Adipose tissue (tissue), 3 donors: ENCODE measurements at places on chromosomes 5 and 9. TPM values are rescaled to one million over a fixed set of nuclear protein-coding genes. Genes with fewer than 3 reads are reported as not detected.

The SPINK5 gene
- 1.2 TPM for polyA plus RNA-seq

The PCDHGA9 gene
- polyA plus RNA-seq: 0.89 TPM

The SPATA31C1 gene
- not detected for polyA plus RNA-seq

The MEGF10 gene
- polyA plus RNA-seq: 0.01 TPM

The PFN3 gene
- polyA plus RNA-seq: not detected

The CDKN2A gene
- polyA plus RNA-seq: 2.1 TPM

The ADRB2 gene
- polyA plus RNA-seq: 12.0 TPM

The GKAP1 gene
- 5.3 TPM for polyA plus RNA-seq

The GABRP gene
- polyA plus RNA-seq: not detected

The PNPLA7 gene
- 22.3 TPM for polyA plus RNA-seq

The HCN1 gene
- polyA plus RNA-seq: 0.01 TPM

The TMOD1 gene
- 12.1 TPM for polyA plus RNA-seq

The CENPP gene
- polyA plus RNA-seq: 1.3 TPM

The PCDHA6 gene
- not detected for polyA plus RNA-seq

The ZBED3 gene
- polyA plus RNA-seq: 30.0 TPM

The BSPRY gene
- 25.1 TPM for polyA plus RNA-seq

The SLC46A2 gene
- 0.05 TPM for polyA plus RNA-seq

The PCDHAC2 gene
- 0.11 TPM for polyA plus RNA-seq

The SPOCK1 gene
- 14.7 TPM for polyA plus RNA-seq

The AK8 gene
- polyA plus RNA-seq: 0.12 TPM

The IL3 gene
- polyA plus RNA-seq: not detected

The RASEF gene
- polyA plus RNA-seq: 0.11 TPM

The MCCC2 gene
- 54.7 TPM for polyA plus RNA-seq

The FCN1 gene
- 43.4 TPM for polyA plus RNA-seq

The PCDHA1 gene
- 0.11 TPM for polyA plus RNA-seq

The LHX3 gene
- not detected for polyA plus RNA-seq

The SH2D3C gene
- 23.3 TPM for polyA plus RNA-seq

The CFAP157 gene
- 0.41 TPM for polyA plus RNA-seq

The NIPAL4 gene
- 0.11 TPM for polyA plus RNA-seq

The KIF12 gene
- polyA plus RNA-seq: 1.0 TPM

The CEL gene
- 2.5 TPM for polyA plus RNA-seq

The ARHGEF28 gene
- 11.6 TPM for polyA plus RNA-seq

The FABP6 gene
- not detected for polyA plus RNA-seq

The SLC24A2 gene
- polyA plus RNA-seq: not detected

The UIMC1 gene
- 15.8 TPM for polyA plus RNA-seq

The ZNF366 gene
- polyA plus RNA-seq: 3.3 TPM

The BARHL1 gene
- polyA plus RNA-seq: not detected

The ORM1 gene
- 18.0 TPM for polyA plus RNA-seq

The DDX4 gene
- not detected for polyA plus RNA-seq

The INSYN2B gene
- polyA plus RNA-seq: not detected

The PTPRD gene
- polyA plus RNA-seq: 3.9 TPM

The PRRC2B gene
- 66.5 TPM for polyA plus RNA-seq

The CDC23 gene
- 6.0 TPM for polyA plus RNA-seq

The PCDHGA7 gene
- 0.38 TPM for polyA plus RNA-seq

The CCDC152 gene
- polyA plus RNA-seq: 0.92 TPM

The AHRR gene
- polyA plus RNA-seq: 1.5 TPM

The ANKRD31 gene
- polyA plus RNA-seq: not detected

The HACD4 gene
- 2.4 TPM for polyA plus RNA-seq

The POU5F2 gene
- polyA plus RNA-seq: 0.01 TPM
